ENCODE measurements at places on chromosomes 2 and 18. TPM values are rescaled to one million over a fixed set of nuclear protein-coding genes. Genes with fewer than 3 reads are reported as not detected.

The COX7A2L gene
- total RNA-seq = 77.2 TPM

The ASIC4 gene
- total RNA-seq = 0.22 TPM

The MREG gene
- total RNA-seq = 7.4 TPM

The ACOXL gene
- total RNA-seq = not detected

The C2orf66 gene
- not detected for total RNA-seq

The VWC2L gene
- total RNA-seq = not detected

The CYB5A gene
- total RNA-seq = 27.0 TPM

The FHOD3 gene
- total RNA-seq = not detected

All from CD4-positive, alpha-beta memory T cell (primary cell).